ENCODE measurements at places on chromosomes 1 and 21.

DNA sequence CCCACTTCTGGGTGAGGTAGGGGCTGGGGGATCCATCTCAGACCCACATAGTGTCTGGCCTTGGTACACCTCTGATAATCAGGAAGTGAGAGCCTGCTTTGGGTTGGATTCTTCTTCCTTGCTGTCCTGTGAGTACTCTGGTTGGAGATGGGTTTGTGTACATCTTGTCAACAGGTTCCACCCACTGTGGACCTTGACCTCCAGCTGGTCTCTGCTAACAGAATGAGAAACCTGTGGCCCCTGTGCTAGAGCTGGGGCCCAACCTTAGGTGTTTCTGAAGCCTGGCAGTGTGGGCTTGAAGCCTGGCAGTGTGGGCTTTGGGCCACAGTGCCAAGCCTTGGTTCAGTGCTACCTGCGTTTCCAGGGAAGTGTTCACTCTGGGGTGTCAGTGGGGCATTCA, 2.6 kb downstream of the ZBTB48 start:
- DNase-seq: no peak

DNA sequence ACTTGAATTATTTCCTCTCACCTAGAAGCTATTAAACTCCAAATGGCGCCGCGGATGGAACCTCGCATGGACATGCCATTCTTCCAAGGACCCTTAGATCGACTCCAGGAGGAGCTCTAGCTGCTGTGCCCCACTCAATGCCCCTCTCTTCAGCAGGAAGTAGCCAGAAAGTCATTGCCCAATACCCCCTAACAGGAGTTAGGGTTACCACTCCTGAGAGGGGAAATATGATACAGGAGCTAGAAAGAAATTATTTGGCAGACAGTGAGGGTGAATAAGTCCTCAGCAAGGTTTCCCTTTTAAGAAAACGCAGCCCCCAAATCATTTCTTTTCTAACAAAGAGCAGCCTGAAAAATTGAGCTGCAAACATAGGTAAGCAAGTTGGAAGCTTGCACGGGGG, 28.6 kb downstream of the TFB2M start:
- no peak for DNase-seq

DNA sequence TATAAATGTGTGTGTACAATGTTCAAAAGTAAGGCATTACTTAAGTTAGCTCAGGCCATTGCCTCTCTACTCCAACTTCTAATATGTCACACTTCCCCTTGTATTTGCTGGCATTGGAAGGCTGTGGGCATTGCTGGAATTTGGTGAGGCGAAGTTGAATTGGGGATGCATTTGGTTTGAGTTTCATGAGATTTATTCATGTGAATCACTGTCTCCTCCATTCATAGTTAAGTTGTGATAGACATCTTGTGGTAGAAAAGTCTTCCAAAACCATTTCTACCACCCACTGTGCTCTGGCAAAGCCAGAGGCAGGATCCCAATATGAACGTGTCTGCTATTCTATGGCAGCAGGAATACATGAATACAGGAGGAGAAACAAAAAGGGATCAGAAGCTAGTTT, 397.8 kb upstream of the USP24 start:
- no peak for DNase-seq

- no peak for DNase-seq
Observed at GRCh38 chr1:58805716-58806571, 22.1 kb upstream of the JUN start.

DNA sequence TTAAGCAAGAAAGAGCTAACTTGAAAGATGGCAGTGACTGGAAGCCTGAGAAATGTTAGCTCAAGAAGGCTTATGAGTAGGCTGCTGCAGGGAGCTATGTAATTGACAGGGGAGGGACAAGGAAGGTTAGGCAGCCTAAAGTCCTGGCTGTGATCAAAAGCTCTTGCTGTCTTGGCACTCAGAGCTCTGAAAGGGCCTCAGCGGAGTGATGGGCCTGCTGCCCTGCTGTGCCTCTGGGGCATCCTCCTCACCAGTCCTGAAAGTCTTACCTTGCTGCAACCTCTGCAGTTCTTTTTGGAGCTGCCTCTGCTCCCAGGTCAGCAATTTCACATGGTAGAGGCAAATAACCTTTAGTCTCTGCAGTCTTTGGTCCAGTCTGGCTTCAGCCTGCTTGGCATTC, 1.8 kb downstream of the CCDC190 start:
- DNase-seq: no peak

Measured in stimulated activated CD8-positive, alpha-beta memory T cell treated with anti-CD3 and anti-CD28 coated beads, Interleukin-7, amount 100 ng/mL, for 4 hours (primary cell).